ENCODE measurements at places on chromosomes 3 and 15.
A peak's percentile ranks its signal among the peaks of the same experiment; 100 is the strongest.

DNA sequence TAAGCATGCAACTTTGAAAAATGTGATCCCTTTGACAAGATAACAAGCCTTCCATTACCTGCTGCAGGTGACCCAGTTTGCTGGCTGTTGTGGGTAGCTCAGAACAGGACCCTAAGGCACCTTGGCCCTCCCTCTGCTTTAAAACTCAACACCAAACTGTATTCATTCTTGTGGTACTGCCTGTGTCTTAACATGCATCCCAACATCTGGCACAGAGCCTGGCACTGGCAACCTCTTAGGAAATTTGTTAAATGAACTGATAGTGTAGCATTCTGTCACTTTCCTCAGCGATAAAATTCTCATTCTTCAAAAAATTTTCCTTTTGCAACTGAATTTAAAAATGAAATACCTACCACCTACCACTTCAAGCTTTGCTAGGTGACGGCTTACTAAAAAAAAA, 287.3 kb upstream of the ADAMTS9 start:
- DNase-seq: no peak

GRCh38 chr3:23258110-23258509, 55.0 kb downstream of the UBE2E2 start:
- no peak for DNase-seq

- DNase-seq: no peak
Measured at GRCh38 chr3:108525256-108525655, 14.9 kb upstream of the MYH15 start.

DNA sequence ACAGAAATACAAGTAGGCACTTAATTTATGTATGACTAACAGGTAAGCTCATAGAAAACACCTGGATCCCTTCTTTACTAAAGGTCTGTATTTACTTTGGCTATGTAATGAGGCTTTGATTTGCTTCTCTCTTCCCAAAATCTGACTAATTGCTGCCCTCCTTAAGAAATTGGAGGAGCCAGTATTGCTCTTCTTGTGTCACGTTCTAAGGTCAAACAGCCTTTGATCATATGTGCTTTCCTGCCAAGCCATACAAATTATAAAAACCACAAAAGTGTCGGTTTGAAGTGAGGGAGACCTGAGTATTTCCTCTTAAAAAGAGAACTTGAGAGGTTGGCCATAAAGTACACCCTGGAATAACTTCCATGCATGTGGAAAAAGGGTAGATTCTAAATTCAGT, 112.1 kb upstream of the MB21D2 start:
- no peak for DNase-seq

- no peak for DNase-seq
Measured at GRCh38 chr3:29065211-29065785, 215.6 kb upstream of the RBMS3 start.

GRCh38 chr15:98724048-98724447, 75.7 kb downstream of the IGF1R start:
- DNase-seq: no peak

DNA sequence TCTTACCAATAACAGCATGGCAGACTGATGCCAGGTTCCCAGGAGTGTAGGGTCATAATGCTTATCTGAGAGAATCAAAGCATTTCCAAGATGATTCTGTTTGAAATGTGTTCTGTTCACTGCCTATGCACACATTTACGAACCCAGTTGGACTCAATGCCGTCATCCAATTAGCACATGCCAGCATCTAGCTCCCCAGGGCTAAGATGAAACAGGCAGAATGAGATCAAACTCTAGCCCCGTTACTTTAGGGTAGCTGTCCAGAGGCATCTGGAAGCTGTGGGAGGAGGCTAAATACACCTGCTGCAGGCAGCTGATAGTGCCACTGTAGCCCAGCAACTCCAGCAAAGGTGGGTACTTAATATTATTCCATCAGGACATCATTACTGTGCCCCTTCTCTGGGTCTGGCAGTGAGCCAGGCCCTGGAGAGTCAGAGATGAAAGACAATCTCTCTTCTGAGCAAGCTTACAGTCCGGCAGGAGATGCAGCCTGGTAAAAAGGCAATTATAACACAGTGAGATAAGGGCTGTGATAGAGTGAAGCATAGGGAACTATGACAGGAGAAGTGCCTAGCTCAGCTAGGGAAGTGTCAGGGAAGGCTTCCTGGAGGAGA, 156.4 kb upstream of the PPP2R3A start:
- no peak for DNase-seq

DNA sequence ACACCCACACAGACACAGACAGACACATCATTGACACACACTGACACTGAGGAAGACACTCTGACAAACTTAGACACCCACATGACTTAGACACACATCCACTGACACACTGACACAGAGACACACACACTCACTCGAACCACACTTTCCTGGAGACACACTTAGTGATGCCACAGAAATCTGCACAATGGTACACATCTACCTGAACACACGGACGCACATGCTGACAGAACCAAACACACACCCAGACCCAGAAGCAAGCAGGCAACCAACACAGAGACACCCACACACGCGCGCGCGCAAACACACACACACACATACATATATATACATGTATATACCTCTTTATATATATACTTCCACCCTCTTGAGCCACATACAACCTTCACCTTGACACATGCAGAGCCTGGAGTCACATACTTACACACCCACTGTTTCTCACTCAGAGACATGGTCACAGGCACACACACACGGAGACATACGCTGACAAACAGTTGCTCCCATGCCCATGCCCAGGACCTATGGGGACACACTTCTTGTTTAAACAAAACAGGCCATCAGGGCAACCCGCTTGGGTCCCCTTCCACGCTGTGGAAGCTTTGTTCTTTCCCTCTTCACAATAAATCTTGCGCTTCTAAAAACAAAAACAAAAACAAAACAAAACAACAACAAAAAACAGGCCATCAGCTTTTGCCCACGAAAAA, 913 bp upstream of the SCN5A start:
- no peak for DNase-seq

DNA sequence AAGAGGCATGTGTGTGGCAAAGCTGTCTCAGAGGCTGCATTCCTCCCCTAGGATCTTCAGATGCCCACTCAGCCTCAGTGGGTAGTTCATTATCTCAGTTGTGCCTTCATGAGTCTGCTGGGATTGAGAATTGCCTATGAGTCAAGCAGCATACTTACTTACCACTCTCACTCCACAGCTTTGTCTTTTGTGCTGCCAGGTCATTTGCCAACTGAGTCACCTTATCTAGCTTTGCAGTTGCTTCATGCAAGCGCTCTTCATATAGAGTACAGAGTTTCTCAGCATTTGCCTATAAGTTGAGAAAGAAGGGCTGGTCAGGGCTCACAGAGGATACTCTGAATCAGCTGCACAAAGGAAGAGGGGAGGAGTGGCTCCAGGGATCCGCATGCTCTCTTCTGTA, 89.5 kb downstream of the MYH15 start:
- DNase-seq: no peak

- no peak for DNase-seq
Measured at GRCh38 chr15:89356634-89357298, 22.1 kb upstream of the POLG start.

- peak; percentile 57 for DNase-seq
Measured at GRCh38 chr3:13141991-13142412, 68.8 kb upstream of the IQSEC1 start.

- peak; percentile 22 for DNase-seq
Measured at GRCh38 chr3:126512916-126513650, 4.5 kb downstream of the UROC1 start.

GRCh38 chr3:142779591-142779990, 55.8 kb downstream of the TRPC1 start:
- DNase-seq: no peak

GRCh38 chr3:52454938-52455282, 494 bp upstream of the NISCH start:
- DNase-seq: no peak

GRCh38 chr15:82709421-82710207, at the start of gene AP3B2:
Gene AP3B2 (minus strand): TSS chr15:82709875. CDS start chr15:82709706, 169 bp downstream.
- DNase-seq: peak; percentile 84

DNA sequence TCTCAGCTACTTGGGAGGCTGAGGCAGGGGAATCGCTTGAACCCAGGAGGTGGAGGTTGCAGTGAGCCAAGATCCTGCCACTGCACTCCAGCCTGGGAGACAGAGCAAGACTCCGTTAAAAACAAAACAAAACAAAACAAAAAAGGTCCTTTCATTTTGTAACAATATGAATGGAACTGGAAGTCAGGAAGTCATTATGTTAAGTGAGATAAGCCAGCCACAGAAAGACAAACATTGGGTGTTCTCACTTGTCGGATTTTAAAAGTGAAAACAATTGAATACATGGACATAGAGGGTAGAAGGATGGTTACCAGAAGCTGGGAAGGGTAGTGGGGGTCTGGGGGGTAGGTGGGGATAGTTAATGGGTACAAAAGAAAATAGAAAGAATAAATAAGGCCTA, 12.5 kb upstream of the B3GALNT1 start:
- DNase-seq: no peak

GRCh38 chr3:66565301-66565700, 64.5 kb upstream of the LRIG1 start:
- no peak for DNase-seq

Measured in activated naive CD8-positive, alpha-beta T cell treated with anti-CD3 and anti-CD28 coated beads, Interleukin-2, amount 10 ng/mL, durations not matched to agents 7 days and 5 days (primary cell).